ENCODE measurements at places on chromosomes 5 and 9.

DNA sequence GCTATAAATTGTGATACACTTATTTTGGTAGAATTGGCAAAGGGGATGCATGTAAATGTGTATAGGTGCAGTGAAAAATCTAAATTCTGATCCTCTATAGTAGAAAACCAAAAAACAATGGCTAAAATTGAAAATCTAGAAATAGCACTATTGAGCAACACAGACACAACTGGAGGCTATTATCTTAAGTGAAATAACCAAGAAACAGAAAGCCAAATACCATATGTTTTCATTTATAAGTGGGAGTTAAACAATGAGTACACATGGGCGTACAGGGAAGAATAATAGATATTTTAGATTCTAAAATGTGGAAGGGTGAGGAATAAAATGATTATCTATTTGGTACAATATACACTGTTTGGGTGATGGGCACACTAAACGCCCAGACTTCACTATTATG lies 183.2 kb upstream of the TUSC1 start:
- DNase-seq, result no peak

GRCh38 chr9:29289365-29289764 lies 1716.1 kb upstream of the C9orf72 start:
- DNase-seq, result no peak

DNA sequence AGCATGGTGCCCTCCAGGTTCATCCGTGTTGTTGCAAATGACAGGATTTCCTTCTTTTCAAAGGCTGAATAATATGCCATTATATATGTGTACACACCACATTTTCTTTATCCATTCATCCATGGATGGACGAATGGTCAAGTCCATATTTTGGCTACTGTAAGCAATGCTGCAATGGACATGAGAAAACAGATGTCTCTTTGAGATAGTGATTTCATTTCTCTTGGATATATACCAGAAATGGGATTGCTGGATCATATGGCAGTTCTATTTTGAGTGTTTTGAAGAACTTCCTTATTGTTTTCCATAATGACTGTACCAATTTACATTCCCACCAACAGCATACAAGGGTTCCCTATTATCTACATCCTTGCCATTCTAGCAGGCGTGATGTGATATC lies 67.9 kb downstream of the TEK start:
- DNase-seq, result no peak

- DNase-seq, result no peak
Observed at GRCh38 chr9:36855448-36856315, 178.4 kb downstream of the PAX5 start.

DNA sequence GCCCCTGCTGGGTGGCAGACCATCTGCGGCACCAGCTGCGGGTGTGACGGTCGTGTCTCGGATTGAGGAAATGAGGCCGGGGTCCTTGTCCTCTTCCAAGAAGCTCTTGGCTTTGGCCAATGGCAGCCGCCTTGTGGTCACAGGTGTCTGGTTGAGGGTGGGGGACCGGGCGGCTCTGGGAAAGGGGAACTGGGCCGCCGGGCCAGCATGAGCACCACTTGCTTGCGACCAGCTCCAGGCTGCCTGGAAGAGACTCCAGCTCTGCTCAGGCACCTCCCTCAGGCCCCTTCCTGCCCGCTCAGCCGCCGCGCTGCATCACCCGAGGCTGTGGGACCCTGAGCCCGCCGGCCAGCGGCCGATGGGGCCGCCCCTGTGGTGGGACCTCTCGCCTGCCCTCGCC lies 59.7 kb downstream of the RXRA start:
- no peak for DNase-seq

DNA sequence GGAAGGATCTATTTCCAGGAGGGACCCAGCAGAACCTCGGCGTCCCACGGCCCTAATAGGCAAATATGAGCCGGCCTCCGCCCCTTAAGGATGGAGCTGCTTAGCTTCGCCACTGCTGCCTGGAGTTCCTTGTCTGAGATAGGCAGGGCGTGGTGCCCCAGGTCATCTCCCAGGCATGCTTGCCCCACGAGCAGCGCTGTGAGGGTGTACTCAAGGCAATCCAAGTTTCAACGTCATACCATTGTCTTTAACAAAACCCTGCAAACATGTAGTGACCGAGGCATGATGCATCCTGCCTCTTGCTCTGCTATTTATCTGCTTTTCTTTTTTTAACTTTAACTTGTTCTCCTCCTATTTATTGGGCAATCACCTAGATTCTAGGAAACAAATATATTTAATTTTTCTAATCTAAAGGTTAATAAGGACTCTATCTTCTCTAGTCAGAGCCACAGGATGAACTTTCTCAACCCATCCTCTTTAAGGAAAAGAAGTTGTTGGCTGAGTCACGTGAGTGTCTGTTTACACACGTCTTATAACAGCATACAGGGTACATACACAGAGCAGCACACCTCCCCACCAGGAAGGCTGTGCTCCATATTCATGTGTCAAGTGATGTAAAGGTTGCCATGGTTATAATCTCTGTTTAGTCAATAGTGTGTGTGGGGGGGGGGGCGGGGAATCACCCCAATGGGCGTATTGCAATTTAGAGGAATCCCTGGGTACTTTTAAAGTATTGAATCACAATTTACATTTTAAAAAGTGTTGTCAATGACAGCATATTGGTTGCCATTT lies 27.3 kb upstream of the ZSWIM6 start:
- peak; percentile 95 for DNase-seq

DNA sequence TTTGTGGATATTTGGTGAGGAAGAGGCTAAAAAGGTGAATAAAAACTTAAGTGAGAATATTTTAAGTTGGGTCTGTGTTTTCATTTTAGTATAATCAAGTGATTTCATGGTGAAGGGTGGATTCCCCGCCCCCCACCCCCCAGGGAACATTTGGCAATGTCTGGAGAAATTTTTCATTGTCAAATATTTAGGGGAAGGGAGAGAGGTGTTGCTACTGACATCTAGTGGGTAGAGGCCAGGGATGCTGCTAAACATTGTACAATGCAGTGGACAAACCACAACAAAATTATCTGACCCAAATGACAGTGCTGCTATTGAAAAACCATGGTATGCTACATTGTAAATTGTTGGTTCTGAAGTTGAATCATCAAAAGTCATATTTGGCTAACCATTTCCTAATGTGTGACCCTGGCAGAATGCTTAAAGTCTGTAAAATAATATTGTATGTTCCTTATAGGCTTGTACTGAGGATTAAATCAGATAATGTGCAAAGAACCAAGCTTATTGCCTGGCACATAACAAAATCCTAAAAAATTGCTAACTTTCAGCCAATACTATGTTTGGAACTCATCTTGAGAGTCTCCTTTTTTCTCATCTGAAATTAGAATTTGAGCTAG lies 5.6 kb downstream of the C5orf24 start:
- DNase-seq, result peak; percentile 71

DNA sequence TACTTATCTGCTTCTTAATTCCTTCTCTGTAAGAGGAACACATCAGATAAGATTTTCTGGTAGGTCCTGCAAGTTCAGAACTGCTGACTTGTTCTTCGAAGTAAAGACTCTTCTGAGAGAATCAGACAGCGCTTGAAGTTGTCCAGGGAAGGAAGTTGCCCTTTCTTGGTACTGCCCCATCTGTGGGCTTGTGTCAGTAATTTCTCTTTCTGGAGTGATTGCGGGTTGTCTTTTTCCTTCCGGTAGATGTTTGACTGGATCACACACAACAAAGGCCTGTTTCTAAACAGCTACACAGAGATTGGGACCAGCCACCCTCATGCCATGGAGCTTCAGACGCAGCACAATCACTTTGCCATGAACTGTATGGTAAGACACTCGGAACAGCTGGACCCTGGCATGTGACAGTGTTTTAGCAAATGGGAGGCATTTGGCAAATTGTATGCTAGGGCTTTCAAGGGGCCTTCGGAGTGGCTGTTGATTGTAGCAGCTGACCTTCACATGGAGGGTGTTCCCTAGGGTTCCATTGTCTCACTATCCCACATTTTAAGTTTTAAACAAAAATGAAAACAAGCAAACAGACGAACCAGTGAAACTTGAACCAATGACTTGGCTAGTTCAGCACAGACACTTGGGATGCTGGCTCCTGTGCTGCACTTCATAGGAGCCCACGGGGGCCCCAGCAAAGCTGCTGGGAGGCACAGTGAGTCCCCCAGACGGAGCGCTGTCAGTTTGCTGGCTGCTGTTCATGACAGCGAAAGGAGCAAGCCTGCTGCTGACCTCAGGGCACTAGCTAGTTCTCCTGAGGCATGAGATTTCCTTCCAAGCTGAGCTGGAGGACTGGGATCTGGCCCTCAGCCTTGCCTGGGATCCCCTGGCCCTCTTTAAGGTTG lies 149.9 kb downstream of the TRIO start:
- DNase-seq, result no peak

DNA sequence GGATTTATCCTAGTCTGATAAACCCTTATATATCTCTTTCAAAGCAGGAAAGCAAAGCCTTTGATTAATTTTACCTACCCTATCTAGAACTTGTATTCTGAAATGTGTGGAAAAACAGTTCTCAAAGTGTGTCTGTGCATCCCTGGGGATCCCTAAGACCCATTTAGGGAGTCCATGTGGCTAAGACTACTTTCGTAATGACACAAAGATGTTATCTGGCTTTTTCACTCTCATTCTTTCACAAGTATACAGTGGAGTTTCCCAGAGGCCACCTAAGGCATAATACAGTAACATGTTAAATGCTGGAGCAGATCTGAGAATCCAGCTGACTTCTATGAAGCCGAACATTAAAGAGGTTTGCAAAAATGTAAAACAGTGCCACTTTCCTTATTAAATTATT lies 54.3 kb upstream of the TNFSF15 start:
- no peak for DNase-seq

- DNase-seq, result no peak
Observed at GRCh38 chr5:34551911-34552433, 104.2 kb upstream of the RAI14 start.

GRCh38 chr5:122316656-122317055 lies 4.6 kb downstream of the SNCAIP start:
- DNase-seq, result no peak

DNA sequence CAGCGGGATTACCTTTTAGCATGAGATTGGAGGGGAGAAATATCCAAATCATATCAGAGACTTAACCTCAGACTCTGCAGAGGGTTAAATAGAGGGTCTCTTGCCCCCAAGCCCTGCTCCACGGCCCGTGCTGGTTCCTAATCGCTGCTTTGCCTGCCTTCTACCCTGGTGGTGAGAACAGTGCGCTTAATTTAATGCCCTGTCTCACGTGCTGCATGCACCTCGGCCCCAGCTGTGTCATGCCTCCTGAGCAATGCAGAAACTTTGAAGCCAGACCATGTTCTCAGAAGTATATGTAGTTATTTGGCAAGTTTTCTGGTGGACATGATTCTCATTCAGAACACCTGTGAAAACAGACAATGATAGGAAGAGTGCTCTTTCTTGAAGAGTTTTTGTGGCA lies 1.4 kb downstream of the OTULIN start:
- no peak for DNase-seq

- no peak for DNase-seq
Observed at GRCh38 chr9:107487521-107488374, 1.8 kb downstream of the KLF4 start.

DNA sequence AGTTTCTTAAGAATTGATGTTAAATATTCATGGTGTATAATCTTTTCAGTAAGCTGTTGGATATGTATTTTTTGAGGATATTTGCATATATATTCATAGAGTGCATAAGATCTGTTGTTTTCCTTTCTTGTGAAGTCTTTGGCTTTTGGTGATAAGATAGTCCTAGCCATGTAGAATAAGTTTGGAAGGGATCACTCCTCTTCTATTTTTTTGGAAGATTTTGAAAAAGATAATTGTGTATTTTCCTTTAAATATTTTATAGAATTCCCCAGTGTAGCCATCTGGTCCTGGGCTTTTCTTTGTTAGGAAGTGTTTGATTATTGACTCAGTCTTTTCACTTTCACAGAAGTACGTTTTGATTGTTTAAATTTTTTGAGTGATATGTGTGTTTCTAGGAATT lies 318.8 kb upstream of the CDH10 start:
- no peak for DNase-seq

GRCh38 chr9:79741381-79741780 lies 169.6 kb downstream of the TLE4 start:
- no peak for DNase-seq

- DNase-seq, result no peak
Observed at GRCh38 chr9:79104216-79104615, 467.5 kb upstream of the TLE4 start.

- DNase-seq, result peak; percentile 16
Observed at GRCh38 chr9:124894741-124895170, 32.8 kb downstream of the ARPC5L start.

- no peak for DNase-seq
Observed at GRCh38 chr9:114307899-114308267, 15.0 kb upstream of the ORM1 start.

- no peak for DNase-seq
Observed at GRCh38 chr9:118832371-118832770, 536.9 kb downstream of the BRINP1 start.

DNA sequence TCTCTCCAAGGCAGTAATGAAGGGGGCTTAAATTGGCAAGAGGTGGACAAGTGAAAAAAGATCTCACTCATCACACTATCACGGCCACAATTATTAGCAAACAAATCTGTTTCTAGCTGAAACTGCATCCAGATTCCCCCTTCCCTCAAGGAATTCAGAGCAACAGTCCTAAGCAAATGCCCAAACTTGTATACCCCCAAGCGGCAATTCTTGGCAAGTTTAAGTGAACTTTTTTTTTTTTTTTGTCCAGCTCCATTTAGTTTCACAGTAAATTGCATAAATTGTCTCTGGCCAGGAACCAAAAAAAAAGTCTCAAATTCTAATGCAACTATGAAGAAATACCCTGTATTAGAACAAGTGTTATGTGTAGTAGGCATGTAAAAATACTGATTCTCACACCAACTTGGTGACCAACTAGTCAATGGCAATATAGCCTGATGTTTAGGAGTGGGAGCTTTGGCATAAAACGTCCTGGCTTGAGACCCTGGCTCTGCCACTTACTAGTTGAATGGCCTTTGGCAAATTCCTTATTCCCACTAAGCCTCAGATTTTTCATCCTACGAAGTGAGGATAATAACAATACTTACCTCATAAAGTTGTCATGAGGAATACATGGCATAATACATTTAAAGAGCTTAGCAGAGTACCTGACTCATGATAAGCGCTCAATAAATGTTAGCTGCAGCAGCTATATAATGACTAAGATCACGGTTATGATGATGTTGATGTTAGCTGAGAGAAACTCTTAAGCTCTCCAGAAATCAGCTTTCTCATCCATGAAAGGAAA lies 193.2 kb downstream of the ADAMTSL1 start:
- DNase-seq, result no peak

DNA sequence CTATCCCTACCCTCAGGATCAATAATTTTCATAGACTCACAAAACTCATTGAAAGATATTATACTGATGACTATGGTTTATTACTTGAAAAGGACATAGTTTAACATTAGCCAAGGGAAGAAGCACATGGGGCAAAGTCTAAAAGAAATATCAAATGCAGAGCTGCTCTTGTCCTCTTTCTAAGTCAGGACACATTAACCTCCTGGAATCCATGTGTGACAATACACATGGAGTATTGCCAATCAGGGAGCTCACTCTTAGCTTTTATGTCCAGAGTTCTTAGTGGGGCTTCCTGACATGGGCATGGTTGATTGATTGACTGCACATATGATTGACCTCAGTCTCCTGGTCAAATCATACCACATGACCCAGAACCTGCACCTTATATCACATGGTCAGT lies 165.5 kb upstream of the COX7C start:
- no peak for DNase-seq

GRCh38 chr9:6925836-6926235 lies 168.1 kb downstream of the KDM4C start:
- no peak for DNase-seq
